ENCODE measurements at places on chromosomes 3 and 15.

GRCh38 chr3:127050733-127051132, 67.8 kb downstream of the PLXNA1 start:
- no peak for DNase-seq

DNA sequence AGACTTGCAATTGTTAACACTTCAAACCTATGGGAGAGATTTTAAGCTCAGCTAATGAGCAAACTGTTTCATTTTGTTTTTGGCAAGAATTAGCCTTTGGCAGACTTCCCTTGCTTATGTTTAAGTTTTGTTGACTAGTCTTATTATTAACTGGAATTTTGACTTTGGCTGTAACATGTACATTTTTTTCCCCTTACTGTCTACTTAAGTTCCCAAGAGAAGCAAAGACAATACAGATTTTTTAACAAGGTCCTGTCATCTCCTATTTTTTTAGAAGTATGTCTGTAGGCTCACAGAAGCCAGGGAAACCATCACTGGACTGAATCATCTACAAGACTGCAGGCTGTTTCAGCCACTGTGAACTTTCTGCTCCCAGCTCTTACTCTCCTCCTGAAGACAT, 74.3 kb downstream of the DGKG start:
- DNase-seq, result no peak

GRCh38 chr3:10957976-10958749, 34.4 kb upstream of the SLC6A1 start:
- no peak for DNase-seq

DNA sequence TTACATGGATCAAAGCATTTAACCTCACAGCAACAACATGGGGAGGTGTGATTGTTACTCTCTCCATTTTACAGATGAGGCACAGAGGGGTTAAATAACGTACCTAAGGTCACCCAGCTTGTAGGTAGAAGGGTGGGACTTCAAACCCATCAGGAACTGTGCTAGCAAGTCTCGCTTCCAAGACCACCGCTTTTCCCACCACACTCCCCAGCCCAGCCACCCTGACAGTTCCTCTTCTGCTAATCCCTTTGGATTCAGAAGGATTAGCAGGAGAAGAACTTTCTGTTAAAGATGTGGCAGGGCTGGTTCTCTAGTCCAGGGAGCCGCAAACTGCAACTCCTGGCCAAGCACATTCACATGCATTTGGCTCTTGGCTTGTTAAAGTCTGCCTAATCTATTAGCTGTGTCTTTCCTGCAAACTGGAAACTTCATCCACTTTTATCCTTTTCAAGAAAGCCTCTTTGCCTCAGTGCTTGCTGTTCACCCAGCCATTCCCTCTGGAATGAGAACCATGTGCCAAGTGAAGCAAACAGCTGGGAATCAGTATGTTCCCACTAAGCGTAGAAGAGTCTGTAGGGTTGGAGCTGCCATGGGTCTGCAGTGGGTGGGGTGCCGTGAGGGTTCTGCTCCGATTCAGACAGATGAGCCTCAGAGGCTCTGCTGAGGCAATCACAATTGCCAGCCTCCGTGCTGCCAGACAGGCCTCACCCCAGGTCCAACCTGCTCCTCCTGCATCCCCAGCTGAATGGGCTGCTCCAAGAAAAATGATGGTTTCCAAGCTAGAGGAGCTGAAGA, 44.6 kb downstream of the POMGNT2 start:
- DNase-seq, result no peak

GRCh38 chr15:66405615-66406014, 18.9 kb downstream of the MAP2K1 start:
- DNase-seq, result no peak

GRCh38 chr3:128468791-128469527, 2.3 kb upstream of the DNAJB8 start:
- DNase-seq, result no peak

DNA sequence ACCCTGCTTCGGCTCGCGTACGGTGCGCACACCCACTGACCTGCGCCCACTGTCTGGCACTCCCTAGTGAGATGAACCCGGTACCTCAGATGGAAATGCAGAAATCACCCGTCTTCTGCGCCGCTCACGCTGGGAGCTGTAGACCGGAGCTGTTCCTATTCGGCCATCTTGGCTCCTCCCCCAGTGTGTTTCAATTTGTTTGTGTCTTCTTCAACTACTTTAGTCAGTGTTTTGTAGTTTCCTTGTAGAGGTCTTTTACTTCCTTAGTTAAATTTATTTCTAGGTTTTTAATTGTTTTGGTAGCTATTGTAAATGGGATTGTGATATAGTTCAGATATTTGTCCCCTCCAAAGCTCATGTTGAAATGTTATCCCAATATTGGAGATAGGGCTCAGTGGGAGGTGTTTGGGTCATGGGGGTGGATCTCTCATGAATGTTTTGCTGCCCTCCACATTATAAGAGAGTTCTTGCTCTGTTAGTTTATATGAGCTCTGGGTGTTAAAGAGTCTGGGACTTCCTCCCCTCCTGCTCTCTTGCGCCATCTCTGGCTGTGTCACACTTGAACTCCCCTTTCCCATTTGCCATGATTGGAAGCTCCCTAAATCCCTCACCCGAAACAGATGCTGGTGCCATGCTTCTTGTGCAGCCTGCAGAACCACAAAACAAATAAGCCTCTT, 304.4 kb downstream of the DOCK3 start:
- no peak for DNase-seq

- no peak for DNase-seq
Observed at GRCh38 chr3:131174752-131175151, 148.1 kb downstream of the NEK11 start.

DNA sequence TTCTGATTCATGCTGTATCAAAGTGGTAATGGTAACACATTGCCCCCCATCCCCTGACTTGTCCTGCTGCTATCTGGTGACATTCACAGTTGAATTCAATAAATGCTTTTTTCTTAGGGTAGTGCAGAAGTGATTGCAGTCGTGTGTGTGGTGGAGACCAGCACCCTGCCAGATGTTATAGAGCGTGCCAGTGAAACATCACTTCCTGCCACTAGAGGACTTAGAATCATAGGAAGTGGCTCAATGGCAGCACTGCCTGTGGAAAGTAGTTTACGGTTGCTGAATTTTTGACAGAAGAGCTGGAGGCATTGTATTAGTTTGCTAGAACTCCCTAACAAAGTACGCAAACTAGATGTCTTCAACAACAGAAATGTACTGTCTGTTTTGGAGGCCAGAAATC, 37.4 kb upstream of the P2RY12 start:
- DNase-seq, result no peak

GRCh38 chr3:146218880-146219866, 31.7 kb downstream of the PLSCR4 start:
- peak; percentile 6 for DNase-seq

DNA sequence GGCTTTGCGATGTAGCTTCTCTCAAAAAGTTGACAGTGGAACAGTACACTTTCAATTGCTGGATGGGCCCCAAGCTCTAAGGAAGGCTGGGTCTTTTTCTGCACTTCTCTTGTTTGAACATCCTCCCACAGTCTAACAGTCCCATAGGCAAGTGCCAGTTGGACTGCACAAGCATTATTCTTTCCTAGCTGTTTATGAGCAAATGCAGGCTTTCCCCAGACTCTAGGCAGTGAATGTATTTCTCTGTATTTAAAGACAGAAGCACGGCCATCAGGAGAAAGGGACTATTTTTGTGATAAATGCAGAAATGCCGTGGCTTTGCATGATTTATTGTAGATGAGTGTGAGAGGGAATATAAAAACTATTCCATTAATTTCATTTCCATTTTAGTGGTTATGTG, 539.3 kb upstream of the LMCD1 start:
- DNase-seq, result no peak

GRCh38 chr15:85755471-85755870, 39.3 kb downstream of the KLHL25 start:
- DNase-seq, result no peak

- no peak for DNase-seq
Observed at GRCh38 chr3:197791892-197792647, 1.0 kb downstream of the LRCH3 start.

- no peak for DNase-seq
Observed at GRCh38 chr3:112260563-112260962, 33.5 kb downstream of the SLC9C1 start.

- no peak for DNase-seq
Observed at GRCh38 chr15:60407415-60407805, 9.6 kb upstream of the ANXA2 start.

DNA sequence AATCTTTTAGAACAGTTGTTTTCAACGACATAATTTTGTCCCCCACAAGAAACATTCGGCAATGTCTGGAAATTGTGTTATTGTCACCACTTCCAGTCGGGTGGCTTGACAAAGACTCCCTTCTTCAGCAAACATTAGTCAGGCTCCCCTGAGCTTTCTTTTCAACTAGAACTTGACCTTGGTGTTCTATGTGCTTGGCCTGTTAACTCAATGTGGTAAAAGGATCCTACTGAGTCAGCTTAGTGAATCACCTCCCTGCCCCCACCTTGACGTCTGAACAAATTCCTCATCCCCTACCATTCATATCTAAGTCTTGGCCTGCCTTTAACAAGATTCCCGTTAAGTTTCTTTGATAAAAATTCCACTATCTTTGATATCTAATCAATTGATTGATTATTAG, 465.0 kb upstream of the ROBO1 start:
- no peak for DNase-seq

DNA sequence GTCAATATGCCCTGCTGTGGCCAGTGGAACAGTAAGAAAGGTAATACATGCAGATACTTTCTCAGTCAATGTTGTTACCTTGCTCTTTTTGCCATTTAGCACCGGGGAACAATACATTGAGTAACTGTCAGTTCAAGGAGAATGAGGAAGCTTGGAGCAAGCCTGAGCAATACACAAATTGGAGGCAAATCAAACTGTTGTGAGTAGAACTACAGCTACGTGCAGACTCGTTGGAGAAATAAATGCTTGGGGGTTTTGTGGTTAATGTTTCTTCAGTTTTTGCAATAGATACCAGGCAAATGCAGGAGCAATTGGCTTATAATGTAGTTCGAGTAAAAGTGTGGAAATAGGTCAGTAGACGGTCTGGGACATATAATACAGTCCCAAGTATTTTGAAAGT, 587.3 kb upstream of the ROBO1 start:
- no peak for DNase-seq

DNA sequence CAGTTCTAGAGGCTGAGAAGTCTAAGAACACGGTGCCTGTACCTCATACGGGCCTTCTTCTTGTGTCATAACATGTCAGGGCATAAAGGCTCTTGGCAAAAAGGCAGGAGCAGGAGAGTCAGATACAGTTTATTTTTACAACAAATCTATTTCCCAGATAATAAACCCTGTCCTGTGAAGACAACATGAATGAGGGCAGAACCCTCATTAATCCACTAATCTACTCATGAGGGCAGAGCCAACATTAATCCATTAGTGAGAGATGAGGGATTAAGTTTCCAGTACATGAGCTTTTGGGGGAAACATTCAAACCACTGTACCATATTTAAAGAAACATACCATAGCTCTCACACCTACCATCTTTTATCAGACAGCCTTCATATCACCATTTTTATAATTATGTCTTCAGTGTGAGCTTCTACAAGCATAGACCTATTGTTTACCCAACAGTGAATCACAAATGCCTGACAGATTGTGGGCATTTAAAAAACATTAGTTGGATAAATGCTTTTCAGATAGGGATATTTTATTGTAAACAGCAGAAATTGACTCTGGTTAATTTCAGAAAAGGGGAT, 645.8 kb downstream of the GRM7 start:
- DNase-seq, result no peak

GRCh38 chr3:16311960-16312451, 47.0 kb downstream of the OXNAD1 start:
- DNase-seq, result no peak

GRCh38 chr3:194081826-194082225, 54.1 kb upstream of the HES1 start:
- no peak for DNase-seq

DNA sequence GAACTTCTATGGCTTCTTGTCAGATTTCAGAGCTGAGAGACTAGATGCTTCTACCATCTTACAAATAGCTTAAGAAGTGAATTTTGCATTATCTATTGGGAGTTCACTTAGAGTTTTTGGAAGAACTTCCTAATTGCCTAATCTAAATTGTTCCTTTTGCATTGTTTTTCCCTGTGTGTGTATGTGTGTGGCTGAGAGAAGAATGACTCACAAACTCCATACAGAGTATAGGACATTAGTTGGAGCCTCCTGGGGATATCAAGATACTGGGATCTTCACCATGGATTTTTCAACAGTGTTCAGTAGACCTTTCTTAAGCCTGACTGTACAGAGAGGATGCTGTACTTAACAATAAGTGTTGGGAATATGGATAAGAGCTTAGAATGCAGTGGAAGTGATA, 10.9 kb downstream of the TLNRD1 start:
- no peak for DNase-seq

DNA sequence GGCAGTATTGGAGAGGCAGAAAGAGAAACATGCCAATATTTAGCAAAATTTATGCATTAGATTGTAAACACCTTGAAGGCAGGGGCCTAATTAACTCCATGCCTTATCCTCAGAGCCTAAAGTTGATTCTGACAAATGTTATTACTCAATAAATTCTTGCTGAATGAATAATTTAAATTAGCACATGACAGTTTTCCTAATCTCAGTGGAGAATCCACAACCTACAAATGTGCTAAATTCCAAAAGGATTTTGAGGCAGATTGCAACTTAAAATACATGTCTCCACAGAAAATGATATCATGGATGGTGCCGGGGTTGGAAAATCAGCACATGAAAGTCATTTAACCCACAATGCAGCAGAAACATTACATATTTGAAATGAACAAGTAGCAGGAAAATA, 41.1 kb upstream of the NANOGP8 start:
- DNase-seq, result no peak

- no peak for DNase-seq
Observed at GRCh38 chr3:58266577-58266976, 29.0 kb downstream of the ABHD6 start.

DNA sequence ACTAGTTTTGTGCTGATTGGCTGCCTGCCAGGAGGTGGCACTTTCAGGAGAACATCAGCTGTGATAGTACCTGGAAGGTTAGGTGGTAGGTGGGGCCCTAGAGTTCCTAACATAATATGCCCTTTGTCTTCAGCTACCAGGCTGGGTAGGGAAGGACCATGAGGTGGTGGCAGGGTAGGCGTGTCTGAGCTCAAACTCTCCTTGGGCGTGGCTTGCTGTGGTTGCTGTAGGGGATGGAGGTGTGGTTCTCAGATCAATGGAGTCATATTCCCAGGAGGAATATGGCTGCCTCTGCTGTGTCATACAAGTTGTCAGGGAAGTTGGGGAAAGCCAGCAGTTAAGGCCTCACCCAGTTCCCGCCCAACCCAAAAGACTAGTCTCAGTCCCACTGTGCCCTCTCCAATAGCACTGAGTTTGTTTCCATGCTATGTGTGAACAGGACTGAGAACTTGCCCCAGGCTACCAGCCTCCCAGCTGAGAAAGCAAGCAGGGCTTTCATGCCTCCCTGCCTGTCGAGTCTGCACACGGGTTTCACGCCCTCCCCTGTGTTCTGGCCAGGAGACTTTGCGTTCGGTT, 107.7 kb downstream of the CHCHD4 start:
- DNase-seq, result no peak

GRCh38 chr3:84961521-84962255, 2.9 kb downstream of the CADM2 start:
- no peak for DNase-seq

DNA sequence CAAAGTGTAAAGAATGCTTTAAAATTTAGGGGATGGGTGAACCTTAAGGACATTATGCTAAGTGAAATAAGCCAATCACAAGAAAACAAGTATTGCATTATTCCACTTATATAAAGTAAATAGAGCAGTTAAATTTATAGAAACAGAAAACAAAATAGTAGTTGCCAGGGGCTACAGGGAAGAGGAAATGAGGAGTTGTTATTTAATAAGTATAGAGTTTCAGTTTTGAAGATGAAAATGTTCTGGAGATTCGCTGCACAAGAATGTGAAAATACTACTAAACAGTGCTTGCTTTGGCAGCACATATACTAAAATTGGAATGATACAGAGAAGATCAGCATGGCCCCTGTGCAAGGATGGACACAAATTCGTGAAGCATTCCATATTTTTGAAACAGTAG, 32.0 kb downstream of the DNAH12 start:
- DNase-seq, result no peak

All from stimulated activated CD4-positive, alpha-beta T cell treated with anti-CD3 and anti-CD28 coated beads, TNF-alpha, amount 100 ng/mL, for 1 hour (primary cell).